Muscle of back (tissue), 13 donors: ENCODE measurements at places on chromosomes 6 and 20. TPM values are rescaled to one million over a fixed set of nuclear protein-coding genes. Genes with fewer than 3 reads are reported as not detected.

DNA sequence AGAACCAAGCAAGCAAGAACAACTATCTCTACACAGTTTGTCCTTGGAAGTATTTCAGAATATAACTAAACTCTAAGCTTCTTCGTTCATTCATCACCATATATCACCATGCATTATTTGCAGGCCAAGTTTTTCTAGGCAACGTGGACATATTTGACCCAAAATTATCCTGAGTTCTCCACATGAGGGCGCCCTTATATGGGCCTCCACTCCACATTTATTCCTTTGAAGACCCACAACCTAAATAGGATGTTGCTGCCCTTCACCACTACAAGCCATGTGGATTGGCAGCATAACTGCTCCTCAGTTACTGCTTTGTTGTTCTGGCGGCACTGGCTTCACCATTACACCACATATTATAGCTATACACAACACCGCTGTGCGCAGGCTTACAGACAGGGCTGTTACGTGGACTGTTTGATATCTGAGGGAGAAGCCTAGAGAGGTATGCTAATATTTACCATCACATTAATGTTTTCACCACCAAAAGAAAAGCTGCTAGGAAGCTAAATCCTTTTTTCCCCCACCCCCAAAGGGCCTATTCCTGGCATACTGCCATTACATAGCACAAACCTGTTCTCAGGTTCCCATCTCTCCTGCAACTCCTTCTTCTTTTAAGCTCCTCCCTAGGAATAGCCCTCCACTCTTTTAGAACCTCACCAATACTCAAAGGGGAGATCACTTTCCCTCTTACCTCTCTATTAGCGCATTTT lies 411.7 kb downstream of the C6orf118 start:
- DNase-seq, result no peak

MTG2 gene
- 26.6 TPM for polyA plus RNA-seq

DNA sequence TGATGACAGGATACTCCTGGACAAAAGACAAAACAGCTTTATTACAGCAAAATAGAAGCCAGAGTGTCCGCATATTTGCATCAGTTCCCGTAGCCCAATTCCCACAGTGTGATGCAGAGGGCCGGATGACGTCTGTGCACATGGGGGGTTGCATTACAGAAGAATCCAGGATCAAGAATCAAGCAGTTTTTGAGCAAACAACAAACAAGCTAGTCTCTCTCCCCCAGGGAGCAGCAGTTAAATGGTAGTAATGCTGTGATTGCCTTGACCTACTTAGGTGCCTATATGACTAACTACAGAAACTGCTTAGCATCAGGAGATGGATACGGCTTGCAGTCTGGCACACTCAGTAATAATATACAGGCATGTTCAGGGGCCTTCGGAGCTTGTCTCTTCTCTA lies 3.2 kb upstream of the SDHAF4 start:
- DNase-seq, result peak; percentile 22

PRL gene
- polyA plus RNA-seq, result 1.7 TPM

SEL1L2 gene
- not detected for polyA plus RNA-seq

DNA sequence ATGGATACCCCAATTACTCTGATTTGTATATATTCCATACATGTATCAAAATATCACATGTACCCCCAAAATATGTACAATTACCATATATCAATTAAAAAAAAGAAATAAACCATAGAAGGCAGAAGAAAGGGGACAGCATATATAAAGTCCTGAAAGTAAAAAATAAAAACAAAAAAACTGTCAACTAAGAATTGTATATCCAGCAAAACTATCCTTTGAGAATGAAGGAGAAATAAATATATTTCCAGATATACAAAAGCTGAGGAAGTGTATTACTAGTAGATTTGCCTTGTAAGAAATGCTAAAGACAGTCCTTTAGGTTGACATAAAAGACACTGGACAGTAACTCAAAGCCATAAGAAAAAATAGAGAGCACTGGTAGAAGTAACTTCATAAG lies 9.3 kb upstream of the RIPOR2 start:
- DNase-seq, result no peak

PTPRA gene
- polyA plus RNA-seq, result 46.6 TPM

SRMS gene
- polyA plus RNA-seq, result not detected

DNA sequence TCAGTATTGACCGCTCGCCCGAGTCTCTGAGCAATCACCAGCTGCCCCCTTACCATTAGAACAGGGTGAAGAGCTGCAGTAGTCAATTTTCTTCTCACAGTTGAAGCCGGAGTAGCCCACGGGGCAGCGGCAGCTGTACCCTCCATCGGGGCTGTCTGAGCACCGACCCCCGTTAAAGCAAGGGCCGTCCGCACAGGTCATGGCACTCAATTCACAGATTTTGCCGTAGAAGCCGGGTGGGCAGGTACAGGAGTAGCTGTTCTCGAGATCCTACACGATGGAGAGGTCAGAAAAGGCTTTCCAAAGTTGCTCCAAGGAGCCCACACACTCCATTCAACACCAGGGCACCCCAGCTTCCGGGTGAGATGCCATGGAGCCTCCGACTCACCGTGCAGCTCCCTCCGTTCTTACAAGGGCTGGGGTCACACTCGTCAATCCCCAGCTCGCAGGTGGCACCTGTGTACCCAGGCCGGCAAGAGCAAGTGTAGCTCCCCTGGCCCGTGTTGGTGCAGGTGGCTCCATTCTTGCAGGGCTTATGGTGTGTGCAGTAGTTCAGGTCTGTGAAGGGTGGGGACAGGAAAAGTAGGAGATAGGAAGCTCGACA lies 5.9 kb downstream of the DLL1 start:
- DNase-seq, result no peak

- DNase-seq, result no peak
These were observed 231.6 kb downstream of the HTR1B start for GRCh38 chr6:77231438-77232305.

TTBK1 gene
- 0.04 TPM for polyA plus RNA-seq

DNA sequence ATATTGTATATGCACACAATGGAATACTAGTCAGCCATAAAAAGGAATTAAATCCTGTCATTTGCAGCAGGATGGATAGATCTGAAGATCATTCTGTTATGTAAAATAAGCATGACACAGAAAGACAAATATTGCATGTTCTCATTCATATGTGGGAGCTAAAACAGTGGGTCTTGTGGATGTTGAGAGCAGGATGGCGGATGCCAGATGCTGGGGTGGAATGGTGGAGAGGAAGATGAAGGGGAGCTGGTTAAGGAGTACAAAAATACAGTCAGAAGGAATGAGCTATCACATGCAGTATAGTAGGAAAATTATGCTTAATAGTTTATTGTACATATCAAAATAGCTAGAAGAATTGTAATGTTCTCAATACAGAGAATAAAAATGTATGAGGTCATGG lies 41.8 kb downstream of the THBS2 start:
- no peak for DNase-seq

AIF1 gene
- polyA plus RNA-seq, result 17.4 TPM

RTF2 gene
- polyA plus RNA-seq, result 98.9 TPM

C6orf141 gene
- 2.4 TPM for polyA plus RNA-seq

- DNase-seq, result no peak
These were observed at the start of gene DEFB123 for GRCh38 chr20:31440012-31440659. TSS of gene DEFB123 (plus strand) at chr20:31440632. CDS start at chr20:31440699, 67 bp downstream.

- DNase-seq, result peak; percentile 68
These were observed 141.1 kb downstream of the PDSS2 start for GRCh38 chr6:107318100-107318736.

CITED2 gene
- 97.0 TPM for polyA plus RNA-seq

DNA sequence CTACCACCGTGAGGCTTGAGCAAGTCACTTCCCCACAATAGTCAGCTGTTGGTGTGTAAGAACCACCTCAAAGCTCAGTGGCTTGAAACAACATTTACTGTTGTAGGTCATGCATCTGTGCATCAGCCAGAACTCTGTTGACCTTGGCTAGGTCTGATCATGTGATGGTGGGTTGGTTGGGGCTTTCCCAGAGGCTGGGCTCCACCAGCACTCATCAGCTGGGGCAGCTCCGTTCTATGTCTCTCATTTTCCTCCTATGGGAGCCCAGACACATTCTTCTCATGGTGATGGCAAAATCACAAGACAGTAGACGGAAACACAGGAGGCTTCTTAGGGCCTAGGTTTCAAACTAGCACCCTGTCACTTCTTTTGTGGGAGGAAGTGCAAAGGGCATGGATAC lies 42.8 kb upstream of the PSMF1 start:
- no peak for DNase-seq

- DNase-seq, result peak; percentile 33
These were observed 62.9 kb upstream of the PLEKHG1 start for GRCh38 chr6:150536835-150537234.

FRK gene
- 0.39 TPM for polyA plus RNA-seq

DNA sequence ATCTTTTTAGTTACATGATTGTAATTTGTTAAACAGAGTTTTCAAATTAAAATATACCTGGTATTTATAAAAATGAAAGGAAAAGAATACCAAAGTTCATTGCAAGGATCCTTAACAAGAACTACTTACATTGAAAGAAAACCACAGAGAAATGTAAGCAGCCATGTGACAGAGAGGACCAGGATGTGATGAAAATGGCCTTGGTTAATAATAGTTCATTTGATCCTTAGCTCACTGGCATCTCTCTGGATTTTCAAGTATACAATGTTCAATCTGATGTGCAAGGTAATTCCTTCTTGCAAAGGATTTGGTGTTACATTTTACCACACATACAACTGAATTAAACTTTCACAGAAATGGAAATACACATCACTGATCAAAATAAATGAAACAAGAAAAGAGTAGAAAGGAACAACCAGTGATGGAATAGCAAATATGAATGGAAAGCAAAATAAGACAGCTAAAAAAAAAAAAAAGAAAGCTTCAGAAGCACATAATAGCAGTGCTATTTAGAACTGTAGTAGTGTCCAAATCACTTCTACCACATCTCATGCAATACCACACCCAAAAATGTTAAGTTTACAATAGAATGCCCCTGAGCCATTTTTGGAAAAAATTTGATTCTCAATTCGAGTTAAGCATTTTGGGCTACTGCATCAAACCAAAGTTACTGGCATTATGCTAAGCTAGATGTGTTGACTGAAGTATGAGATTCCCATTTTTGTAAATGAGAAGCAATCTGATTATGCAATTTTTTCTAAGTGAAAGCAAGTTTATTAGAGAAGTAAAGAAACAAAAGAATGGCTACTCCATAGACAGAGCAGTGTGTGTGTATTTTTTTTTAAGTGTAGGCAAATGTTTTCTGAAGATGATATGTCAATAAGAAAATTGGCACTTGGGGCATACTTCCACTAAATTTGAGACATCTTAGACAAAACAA lies 22.6 kb upstream of the HLA-A start:
- DNase-seq, result no peak

PACSIN1 gene
- 1.1 TPM for polyA plus RNA-seq
